IMR-90 (cell line): ENCODE measurements at places on chromosomes 4 and X. TPM values are rescaled to one million over a fixed set of nuclear protein-coding genes. Genes with fewer than 3 reads are reported as not detected.

GRCh38 chr4:1799387-1800375 lies 6.6 kb downstream of the FGFR3 start:
- DNase-seq: no peak

GRCh38 chr4:173013232-173013930 lies 155.2 kb upstream of the GALNT7 start:
- DNase-seq: peak; percentile 48

DNA sequence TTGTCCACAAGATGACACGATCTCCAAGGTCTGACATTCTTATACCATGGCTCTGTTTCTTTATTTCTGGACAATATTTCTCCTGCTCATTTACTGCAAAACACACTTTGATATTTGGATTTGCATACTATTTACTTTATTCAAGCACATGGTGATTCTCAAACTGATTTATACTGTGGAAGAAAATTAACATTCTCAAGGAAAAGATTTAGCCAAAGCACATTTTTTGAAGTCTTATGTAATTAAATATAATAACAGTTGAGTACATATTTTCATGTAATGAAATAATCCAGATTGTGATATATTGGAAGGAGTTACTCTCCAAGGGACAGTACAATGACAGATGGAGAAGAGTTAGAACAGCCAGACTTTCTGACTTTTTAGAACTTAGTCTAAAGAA lies 155.8 kb upstream of the CT83 start:
- DNase-seq: no peak

- no peak for DNase-seq
Observed at GRCh38 chrX:42715701-42716262, 62.2 kb downstream of the PPP1R2C start.

- DNase-seq: no peak
Observed at GRCh38 chr4:152118819-152119553, 358.2 kb upstream of the GATB start.

GRCh38 chrX:109952985-109953905 lies 49.7 kb upstream of the TMEM164 start:
- DNase-seq: no peak

- DNase-seq: peak; percentile 67
Observed at GRCh38 chr4:113383111-113383785, 333.8 kb downstream of the ANK2 start.

The GPC4 gene
- total RNA-seq: 0.54 and 0.56 TPM in 2 replicates

DNA sequence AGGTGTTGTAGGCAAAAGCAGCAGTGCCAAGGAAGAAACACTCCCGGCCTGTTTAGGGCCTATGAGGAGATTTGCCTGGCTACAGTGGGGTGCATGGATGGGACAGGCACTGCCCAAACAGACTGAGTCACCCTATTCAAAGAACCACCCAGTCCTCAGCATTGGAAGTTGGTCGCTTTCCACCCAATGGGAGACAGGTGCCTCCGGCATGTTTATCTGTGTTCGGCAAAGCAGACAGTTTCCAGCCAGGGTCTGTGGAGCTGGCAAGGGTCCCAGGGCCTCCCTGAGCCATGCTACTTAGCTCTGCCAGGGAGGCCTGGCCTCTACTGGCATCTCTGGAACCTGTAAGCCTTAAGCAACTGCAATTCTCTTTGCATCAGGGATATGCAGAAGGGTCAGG lies 165.1 kb upstream of the ATP6AP2 start:
- DNase-seq: no peak

The TEC gene
- total RNA-seq: 0.54 and 1.1 TPM in 2 replicates

GRCh38 chr4:75634951-75635350 lies 4.6 kb upstream of the CDKL2 start:
- DNase-seq: peak; percentile 68

The ANKRD17 gene
- total RNA-seq: 75.3 and 77.2 TPM in 2 replicates

The NUDT10 gene
- 0.90 and 1.1 TPM in 2 replicates for total RNA-seq

GRCh38 chr4:144451766-144452450 lies 194.0 kb upstream of the HHIP start:
- peak; percentile 30 for DNase-seq

The PTPN13 gene
- total RNA-seq: 29.0 and 31.4 TPM in 2 replicates

DNA sequence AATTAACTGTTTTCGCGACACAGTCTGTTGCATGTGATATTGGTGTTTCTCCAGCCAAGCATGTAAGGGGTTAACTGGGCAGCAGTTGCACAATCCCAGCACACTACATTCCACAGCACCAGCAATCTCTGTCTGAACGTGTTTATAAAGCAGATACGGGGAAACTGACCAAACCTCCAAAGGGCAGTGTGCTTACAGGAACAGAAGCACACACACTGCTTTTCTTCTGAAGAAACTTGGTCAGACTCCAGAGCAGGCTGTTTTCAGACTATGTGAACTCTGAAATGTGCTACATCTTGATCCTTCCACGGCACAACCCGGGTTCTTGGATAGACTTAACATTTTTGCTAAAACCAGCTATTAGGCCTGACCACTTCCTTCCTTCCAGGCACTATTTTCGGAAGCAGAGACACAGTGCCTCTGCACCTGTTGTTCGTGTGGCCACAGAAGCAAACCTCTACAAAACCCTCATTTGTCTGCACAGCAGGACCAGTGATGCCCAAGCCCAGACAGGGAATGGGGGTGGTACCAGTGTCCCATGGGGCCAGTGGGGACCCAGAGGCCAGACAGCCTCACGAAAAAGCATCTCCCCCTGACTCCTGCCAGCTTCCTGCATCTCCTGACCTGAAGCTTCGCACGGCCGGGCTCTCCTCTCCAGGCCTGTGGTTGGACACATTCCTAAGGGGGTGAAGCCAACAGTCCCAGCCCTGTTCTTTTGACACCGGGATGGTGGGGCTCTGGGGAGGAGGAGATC lies 90.1 kb downstream of the IRF2 start:
- DNase-seq: peak; percentile 96

- DNase-seq: no peak
Observed at GRCh38 chr4:169090484-169091215, 80.6 kb upstream of the CBR4 start.

DNA sequence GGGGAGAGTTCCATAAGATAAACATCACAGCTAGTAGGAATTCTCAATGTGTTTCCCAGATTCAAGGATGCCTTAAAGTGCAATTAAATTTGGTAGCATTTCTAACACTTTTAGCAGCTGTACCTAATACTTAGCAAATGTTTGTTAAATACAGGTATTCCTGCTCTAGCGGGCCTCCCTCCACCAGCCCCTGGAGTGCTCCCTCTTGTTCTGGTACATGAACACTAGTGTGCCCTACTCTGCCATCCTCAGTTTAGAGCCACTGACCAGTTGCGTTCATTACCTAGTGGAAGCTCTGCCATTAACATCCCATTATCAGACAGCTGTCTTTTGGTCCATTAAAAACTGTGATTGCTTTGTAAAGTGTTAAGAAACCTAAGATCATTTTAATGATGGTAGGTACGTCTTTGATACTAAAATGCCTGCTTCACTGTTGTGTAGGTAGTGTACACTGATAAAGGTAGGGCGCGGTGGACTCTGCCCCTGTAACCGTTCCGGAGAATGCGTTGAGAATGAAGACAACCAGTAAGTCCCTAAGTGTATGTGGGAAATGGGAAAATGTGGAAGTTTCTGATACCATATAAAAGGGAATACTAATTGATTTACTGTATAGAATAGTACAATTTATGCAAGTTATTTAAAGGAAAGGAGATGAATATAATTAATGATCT lies 21.7 kb downstream of the KIAA0232 start:
- no peak for DNase-seq

DNA sequence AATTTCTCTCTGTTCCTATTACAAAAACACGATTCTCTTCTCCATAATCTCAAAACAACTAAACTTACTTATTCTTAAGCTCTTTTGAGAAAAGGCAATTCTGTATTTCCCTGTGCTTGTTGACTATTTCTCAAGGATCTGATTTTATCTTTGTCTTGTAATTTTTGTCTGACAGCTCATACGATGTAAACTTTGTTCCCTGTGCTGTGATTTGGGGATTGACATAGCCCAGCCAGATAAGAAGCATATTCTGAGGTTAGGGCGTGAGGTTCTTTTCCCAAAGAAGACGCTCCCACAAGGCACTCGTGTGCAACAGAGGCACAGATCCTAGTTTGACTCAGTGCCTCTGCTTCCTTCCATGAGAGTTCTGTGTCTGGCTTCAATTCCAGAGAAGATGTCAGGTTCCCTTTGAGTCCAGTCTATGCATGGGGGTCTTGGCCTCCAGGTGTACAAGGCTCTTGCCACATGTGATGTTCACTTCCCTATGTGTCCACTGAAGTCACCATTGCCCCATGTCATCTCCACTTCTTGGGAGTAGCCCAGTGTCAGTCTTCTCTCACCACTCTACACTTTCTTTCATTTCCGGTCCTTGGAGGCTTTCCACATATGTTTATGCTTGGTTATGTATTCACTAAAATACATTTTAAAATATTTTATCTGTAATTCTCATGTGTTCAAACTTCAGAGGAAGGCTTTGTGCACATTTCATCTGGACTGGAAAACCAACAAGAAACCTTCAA lies 94.8 kb downstream of the MID1 start:
- no peak for DNase-seq

- DNase-seq: no peak
Observed at GRCh38 chr4:26050212-26050643, 136.2 kb downstream of the SMIM20 start.

The COL4A6 gene
- 0.28 and 0.36 TPM in 2 replicates for total RNA-seq

The DOK7 gene
- not detected in 2 replicates for total RNA-seq

- DNase-seq: peak; percentile 38
Observed at GRCh38 chrX:149512225-149512885, 7.2 kb upstream of the IDS start.
